ENCODE measurements at places on chromosomes 3 and 15.

GRCh38 chr3:130276203-130276803 lies 69.2 kb upstream of the COL6A5 start:
- DNase-seq: peak; percentile 74

GRCh38 chr3:186166491-186167288 lies 57.8 kb upstream of the ETV5 start:
- DNase-seq: no peak

GRCh38 chr3:146156095-146156494 lies 4.9 kb downstream of the PLOD2 start:
- DNase-seq: peak; percentile 64

- no peak for DNase-seq
Observed at GRCh38 chr3:189975391-189975990, 145.2 kb downstream of the P3H2 start.

DNA sequence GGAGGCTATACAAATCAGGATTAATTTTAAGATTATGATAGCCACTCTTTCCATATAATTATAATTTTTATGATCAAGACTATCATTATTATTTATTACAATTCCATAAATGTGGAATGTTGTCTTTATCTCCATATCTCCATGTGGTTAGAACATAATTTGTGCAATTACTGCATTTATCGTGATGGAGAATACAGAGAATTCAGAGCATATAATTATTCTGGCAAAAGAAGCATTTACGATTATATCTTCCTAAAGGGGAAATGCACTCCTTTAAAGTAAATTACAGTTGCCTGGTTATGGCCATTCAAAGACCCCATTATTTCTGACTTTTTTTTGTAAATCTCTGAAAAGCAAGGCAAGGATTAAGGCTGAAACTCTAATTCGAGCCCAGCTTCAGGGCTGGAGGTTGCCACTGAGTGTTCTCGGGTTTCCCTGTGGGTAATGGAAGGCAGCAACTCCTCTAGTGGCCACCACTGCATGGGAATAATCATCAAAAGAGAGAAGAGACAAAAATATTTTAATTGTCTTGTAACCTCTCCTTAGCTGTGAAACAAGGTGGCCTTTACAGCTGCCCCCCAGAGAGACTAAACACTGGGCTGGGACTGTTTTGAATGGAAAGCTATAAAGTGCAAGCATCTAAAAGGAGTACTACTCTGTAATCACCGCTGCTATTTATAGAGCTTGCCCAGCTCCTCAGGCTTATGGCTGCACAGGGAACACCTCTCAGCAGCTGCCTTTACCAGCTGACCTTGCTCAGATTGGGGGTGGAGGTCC lies 59.8 kb upstream of the PRTG start:
- no peak for DNase-seq

DNA sequence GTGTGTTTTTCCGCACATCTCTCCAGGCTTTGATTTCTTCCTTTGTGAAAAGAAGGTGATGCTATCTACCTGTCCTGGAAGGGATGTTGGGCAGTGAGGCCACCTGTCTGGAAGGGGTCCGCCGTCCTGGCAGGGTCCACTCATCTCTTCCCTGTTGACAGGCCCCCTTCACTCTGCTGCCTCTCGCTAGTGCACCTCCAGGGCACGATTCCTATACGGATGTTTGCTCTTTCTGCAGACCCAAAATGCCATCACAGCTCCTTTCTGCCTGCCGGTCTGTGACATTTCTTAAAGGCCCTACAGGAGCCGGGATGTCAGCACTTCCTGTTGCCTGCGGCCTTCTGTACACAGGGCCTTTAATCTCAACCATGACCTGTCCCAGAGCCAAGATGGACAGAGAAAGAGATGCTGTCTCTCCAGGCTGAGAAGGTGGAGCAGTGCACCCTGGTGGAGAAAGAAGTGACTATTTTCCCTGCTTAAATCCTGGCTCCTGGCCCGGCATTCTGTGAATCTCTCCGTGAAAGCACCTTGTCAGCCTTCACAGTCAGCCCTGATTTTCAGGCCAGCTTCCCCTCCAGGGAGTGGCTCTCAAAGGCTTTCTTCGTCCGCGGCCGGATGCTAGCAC lies 7.4 kb downstream of the FAM3D start:
- peak; percentile 40 for DNase-seq

DNA sequence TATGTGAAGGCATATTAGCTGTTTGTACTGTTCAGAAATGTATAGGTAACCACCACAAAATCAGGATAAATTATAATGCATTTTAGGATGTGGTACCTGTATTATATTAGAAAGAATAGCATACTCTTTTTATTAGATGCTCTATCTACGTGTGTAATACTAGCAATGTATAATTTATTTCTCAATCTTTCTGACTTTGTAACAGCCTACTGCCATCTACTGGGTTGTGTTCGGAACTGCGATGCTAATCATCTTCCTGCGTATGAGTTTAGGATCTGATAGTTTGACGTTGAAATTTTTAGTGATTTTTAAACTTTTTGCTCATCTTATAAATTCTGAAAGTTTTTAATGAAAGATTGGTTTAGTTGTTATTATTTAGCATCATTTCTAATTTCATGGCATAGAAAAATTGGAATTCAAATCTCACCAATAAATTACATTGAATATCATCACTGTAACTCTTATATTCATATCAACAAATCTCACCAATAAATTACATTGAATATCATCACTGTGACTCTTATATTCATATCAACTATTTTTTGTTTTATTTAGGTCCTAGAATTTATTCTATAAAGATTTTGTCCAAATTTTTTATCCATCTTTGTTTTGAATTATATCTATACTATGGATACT lies 322.7 kb upstream of the ZNF717 start:
- DNase-seq: no peak

DNA sequence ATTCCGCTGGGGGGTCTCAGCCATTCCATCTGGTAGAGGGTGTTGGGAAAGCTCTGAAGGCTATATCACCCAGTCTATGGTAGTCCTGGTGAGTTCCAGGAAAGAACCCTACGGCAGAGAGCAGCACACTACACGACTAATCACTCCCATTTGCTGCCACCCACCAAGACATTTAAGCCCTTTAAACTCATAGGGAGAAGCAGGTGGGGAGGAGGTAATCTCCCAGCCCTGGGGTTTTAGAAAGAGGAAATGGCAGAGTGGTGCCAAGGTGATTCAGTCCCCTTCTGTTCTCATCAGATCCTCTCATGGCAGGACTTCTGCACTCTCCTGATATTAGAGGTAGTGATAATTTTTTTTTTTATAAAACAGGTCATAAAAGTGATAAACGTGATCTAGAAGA lies 10.6 kb upstream of the VWA5B2 start:
- no peak for DNase-seq

DNA sequence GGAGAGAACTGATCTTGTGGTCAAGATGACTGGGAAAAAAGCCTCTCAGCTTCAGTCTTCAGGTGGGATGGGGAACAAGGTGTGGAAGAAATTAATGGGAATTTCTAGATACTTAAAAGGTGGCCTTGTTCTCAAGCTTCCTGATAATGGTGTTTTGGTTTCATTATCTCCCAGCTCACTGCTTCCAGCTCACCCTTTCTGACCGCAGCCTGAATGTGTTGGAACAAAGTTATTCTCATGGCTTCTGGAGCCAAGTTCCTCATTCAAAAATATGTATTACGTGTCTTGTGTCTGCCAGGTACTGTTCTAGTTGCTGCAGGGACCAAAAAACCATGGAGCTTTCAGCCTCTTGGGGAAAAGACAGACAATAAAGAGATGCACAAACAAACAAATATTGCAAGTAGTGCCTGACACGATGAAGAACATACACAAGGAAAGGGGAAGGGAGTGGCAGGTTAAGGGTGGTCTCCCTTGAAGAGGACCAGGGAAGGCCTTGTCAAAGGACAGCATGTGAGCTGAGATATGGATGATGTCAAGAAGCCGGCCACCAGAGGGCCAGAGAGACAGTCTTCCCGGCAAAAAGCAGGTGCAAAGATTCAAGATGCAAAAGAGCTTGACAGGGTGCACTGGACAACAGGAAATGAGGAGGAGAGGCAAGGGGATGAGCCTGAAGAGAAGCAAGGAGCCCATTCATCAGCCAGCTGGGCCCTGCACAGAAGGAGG lies 35.5 kb downstream of the ARRDC4 start:
- DNase-seq: no peak

DNA sequence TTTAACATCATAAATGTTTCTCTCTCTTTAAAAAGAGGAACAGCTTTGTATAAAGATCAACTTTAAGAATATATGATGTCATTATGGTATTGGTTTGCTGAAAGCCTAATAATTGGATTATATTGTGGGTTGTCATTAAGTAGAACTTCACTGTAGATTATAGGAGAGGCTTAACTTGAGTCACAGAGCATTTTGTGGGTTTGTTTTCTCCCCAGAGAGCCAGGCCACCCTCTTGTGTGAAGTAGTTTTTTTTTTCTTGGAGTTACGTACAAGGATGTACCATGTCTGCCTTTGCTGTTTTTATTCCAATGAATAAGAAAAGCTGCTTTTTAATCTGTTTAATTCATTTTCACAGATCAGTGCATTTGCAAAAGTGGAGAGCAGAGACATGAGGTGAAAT lies 354.8 kb upstream of the TBL1XR1 start:
- DNase-seq: no peak

DNA sequence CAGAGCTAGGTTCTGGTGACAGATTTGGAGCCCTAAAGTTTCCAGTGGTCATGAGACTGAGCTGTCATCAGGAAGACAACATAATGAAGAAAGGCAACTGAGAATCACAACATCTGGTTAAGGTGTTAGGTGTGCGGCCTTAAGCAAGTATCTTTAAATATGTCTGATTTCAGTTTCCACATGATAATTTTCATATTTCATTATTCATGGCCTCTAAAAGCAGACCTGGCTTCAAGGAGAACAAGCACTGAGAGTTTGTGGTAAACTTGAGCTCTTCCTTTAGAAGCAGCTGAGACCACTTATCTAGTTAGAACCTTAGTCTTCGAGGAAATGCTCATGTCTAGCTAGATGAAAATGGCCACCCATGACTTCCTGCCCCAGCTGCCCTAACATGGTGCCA lies 25.7 kb upstream of the MYLK start:
- DNase-seq: no peak
